ENCODE measurements at places on chromosomes 13 and 19. TPM values are rescaled to one million over a fixed set of nuclear protein-coding genes. Genes with fewer than 3 reads are reported as not detected.

CCDC124 gene
- total RNA-seq: 98.7 TPM

PTGER1 gene
- 3.3 TPM for total RNA-seq

CCDC70 gene
- total RNA-seq: not detected

OR10H1 gene
- total RNA-seq: not detected

GAPDHS gene
- not detected for total RNA-seq

TTC9B gene
- total RNA-seq: 0.37 TPM

MKNK2 gene
- 83.9 TPM for total RNA-seq

GFY gene
- total RNA-seq: not detected

- H3K4me3 ChIP-seq: no peak overlapping the region
- H3K36me3 ChIP-seq: no peaks in the 10 kb centered on the region
- DNase-seq: no peak
- H3K4me1 ChIP-seq: peaks cover 10% of the 10 kb centered on the region
These were observed 526.9 kb downstream of the RFC3 start for GRCh38 chr13:34344816-34345215.

DNA sequence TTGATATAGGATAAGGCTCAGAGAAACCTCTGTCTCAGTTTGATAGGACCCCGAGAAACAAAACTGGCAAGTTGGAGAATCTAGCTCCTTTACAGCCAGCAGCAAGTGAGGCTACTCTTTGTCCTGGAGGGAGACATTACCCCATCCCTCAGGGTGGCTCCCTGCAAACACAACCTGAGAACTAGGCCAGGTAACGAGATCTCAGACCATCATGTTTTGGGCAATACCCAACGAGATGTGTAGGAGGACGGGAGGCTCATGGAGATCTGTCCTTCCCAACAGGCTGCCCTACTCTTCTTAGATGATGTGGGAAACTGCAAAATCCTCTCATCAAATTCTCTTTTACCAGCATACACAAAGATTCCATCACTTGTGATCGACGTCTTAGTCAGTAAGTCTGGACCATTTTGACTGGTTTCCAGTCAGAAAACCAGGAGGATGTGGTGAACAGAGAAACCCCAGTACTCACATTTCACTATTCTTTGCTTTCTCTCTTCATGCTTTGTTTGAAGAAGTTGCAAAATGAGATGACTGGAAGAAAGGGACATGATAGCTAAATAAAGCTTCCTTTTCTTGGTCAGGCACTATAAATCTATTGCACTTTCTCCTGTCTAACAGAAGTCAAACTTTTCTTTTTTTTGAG is 6.0 kb upstream of the CTU1 start:
- H3K36me3 ChIP-seq: no peaks in the 10 kb centered on the region
- DNase-seq: no peak
- H3K27ac ChIP-seq: no peak overlapping the region
- no peaks in the 10 kb centered on the region for H3K4me1 ChIP-seq
- no peak overlapping the region for H3K4me3 ChIP-seq

DNA sequence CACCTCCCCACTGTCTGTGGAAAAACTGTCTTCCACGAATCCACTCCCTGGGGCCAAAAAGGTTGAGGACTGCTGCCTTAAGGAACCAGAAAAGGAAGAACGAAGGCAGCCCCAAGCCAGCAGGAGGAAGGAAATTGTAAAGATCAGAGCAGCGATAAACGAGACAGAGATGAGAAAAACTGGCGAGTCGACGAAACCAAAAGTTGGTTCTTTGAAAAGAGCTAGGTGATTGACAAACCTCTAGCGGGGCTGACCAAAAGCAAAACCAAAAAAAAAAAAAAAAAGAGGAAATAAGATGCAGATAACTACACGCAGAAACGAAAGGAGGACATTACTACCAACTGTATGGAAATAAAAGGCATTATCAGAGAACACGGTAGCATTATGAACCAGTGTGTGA is 76.9 kb downstream of the GADD45B start:
- no peaks in the 10 kb centered on the region for H3K36me3 ChIP-seq
- H3K4me3 ChIP-seq: no peak overlapping the region
- DNase-seq: no peak
- peak overlapping the region; percentile 33 for H3K27ac ChIP-seq

- H3K4me3 ChIP-seq: no peak overlapping the region
- H3K36me3 ChIP-seq: no peaks in the 10 kb centered on the region
- H3K27me3 ChIP-seq: no peaks in the 10 kb centered on the region
- DNase-seq: no peak
- H3K4me1 ChIP-seq: no peaks in the 10 kb centered on the region
- H3K27ac ChIP-seq: no peak overlapping the region
These were observed 14.8 kb upstream of the PROZ start for GRCh38 chr13:113143466-113144254.

DNA sequence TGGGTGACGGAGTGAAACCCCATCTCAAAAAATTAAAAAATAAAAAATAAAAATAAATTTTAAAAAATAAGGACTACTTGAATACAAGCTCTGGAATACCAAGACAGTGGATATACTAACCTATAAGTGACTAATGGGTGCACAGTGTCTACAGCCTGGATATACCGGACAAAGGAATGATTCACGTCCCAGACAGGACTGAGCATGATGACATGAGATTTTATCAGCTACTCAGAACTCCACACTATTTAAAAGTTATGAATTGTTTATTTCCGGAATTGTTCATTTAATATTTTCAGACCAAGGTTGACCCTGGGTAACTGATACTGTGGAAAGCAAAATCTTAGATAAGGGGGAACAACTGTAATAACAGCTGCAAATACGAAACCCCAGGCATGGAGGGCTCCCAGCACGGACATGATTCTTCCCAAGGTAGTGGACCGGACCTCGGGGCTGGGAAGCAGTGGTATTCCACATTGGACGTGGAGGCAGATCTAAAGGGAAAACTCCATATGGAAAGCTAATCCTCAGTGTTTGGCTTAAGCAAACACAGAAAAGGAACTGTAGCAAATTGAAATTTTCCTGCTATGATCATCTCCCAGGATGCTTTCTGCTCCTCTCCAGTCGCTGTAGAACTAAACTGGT is 102.6 kb upstream of the TSHZ3 start:
- H3K4me3 ChIP-seq: no peak overlapping the region
- DNase-seq: no peak
- no peaks in the 10 kb centered on the region for H3K36me3 ChIP-seq
- H3K27me3 ChIP-seq: no peaks in the 10 kb centered on the region

DNA sequence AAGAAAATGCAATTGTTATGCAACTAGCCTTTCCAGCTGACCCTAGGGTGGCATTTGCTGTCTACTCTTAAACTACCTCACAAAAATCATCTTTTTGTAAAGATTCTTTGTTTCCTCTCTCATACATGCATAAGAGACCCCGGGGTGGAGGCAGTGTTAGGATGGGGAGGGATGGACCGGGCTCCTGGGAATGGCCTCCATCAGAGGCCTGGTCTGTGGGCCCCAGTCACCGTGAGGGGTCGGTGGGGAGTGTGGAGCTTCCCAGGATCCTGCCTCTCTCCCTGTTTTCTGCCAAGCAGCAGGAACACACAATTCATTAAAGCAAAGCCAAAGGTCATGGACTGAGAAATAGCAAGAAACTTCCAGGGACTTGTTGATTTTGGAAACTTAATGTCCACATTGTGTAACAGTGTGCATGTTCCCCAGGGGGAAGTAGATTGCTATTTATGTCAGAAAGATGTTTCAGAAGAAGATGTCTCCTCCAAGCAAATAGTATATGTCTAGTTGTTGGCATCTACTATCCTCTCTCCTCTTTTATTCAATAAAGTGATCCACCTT is 241.4 kb downstream of the ENOX1 start:
- H3K27me3 ChIP-seq: no peaks in the 10 kb centered on the region
- DNase-seq: no peak
- no peak overlapping the region for H3K27ac ChIP-seq
- no peak overlapping the region for H3K4me3 ChIP-seq
- no peaks in the 10 kb centered on the region for H3K4me1 ChIP-seq

- H3K4me1 ChIP-seq: peaks cover 3% of the 10 kb centered on the region
- H3K27ac ChIP-seq: peak overlapping the region; percentile 57
- DNase-seq: peak; percentile 68
- no peaks in the 10 kb centered on the region for H3K36me3 ChIP-seq
- no peak overlapping the region for H3K4me3 ChIP-seq
These were observed 72.1 kb downstream of the KLF12 start for GRCh38 chr13:74061926-74062595.

- H3K27me3 ChIP-seq: no peaks in the 10 kb centered on the region
- no peaks in the 10 kb centered on the region for H3K4me1 ChIP-seq
- H3K4me3 ChIP-seq: no peak overlapping the region
- DNase-seq: no peak
- H3K27ac ChIP-seq: no peak overlapping the region
These were observed 7.4 kb downstream of the CD22 start for GRCh38 chr19:35336166-35336955.

DNA sequence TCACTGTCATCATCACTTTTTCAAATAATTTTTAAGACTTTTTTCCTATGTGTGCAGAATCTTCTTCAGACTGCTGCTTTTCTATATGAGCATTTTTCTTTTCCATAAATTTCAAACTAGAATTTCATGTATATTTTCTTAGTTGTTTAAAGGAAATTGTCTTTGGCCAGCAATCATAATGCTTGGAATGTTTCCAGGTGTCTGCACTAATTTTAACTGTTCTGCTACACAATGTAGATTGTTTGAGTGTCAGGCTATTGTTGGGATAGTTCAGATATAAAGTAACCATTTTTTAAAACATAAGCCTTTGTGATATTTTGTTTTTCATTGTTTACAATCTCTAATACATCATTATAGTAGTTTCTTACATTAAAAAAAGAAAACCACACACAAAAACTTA is 1418.5 kb downstream of the EFNB2 start:
- no peaks in the 10 kb centered on the region for H3K4me1 ChIP-seq
- H3K27me3 ChIP-seq: no peaks in the 10 kb centered on the region
- no peaks in the 10 kb centered on the region for H3K36me3 ChIP-seq
- DNase-seq: no peak
